ENCODE measurements at places on chromosomes 3 and 15.

GRCh38 chr3:57696801-57697321 lies 4.0 kb upstream of the DENND6A start:
- no peak for DNase-seq

DNA sequence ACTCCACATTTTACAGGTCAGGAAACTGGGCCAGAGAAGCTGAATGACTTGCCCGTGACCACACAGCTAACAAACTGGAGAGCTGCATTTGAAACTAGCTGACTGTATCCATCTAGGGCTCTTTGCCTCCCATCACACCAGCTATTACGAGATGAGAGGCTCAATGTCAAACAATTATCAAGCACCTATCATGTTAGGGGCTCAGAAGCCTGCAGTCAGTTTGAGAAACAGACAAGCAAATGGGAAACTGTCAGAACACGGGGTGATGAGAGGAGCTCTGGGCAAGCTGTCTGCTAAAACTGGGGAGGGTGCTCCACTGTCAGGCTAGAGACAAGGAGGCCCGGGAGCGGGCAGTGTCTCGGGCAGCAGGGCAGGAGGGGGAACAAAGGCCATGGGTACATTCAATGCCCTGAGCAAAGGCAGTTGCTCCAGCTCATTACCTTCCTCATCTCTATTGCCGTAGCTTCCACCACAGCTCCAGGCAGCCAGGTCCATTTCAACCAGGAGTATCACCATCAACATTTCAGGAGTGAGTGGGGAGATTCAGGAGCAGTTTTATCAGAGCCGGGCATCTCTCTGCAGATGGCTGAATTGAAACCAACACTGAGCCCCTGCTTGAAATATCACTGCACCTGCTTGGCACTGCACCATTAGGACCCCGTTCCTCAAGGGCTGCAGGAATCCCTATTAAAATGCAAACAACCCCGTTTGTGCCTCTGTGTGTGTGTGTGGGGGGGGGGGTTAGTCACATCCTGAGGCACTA lies 122.6 kb downstream of the RAB11A start:
- DNase-seq: no peak

GRCh38 chr3:1591327-1592028 lies 498.7 kb downstream of the CNTN6 start:
- no peak for DNase-seq

DNA sequence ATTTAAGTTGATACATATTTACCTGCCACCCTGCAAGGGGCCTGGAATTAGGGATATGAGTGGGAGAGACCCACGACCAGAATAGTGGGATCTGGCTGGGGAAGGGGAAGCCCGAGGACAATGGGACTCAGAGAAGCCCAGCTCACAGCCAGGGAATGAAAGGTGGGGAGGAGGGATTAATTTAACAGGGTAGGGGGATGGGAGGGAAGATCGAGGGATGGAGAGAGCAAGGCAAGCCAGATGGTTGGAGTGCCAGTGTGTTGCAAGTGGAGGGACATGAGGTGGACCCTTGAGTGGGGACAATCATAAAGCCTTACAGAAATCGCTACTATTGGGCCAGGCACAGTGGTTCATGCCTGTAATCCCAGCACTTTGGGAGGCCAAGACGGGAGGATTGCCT lies 4.4 kb upstream of the GNAI2 start:
- no peak for DNase-seq

GRCh38 chr3:111534701-111535100 lies 7.3 kb upstream of the CD96 start:
- no peak for DNase-seq

DNA sequence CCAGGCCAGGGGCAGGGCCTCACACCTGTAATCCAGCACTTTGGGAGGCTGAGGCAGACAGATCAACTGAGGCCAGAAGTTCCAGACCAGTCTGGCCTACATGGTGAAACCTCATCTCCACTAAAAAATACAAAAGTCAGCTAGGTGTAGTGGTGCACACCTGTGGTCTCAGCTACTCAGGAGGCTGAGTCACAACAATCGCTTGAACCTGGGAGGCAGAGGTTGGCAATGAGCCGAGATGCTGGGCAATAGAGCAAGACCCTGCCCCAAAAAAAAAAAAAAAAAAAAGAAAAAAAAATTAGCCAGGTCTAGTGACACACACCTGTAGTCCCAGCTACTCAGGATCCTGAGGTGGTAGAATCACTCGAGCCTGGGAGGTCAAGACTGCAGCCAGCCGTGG lies 18.8 kb downstream of the MYO9A start:
- no peak for DNase-seq

- no peak for DNase-seq
Measured at GRCh38 chr3:114449271-114450007, 155.6 kb downstream of the TIGIT start.

- DNase-seq: no peak
Measured at GRCh38 chr3:12384451-12385233, 95.8 kb downstream of the PPARG start.

GRCh38 chr3:123334056-123334455 lies 114.8 kb downstream of the ADCY5 start:
- DNase-seq: no peak

DNA sequence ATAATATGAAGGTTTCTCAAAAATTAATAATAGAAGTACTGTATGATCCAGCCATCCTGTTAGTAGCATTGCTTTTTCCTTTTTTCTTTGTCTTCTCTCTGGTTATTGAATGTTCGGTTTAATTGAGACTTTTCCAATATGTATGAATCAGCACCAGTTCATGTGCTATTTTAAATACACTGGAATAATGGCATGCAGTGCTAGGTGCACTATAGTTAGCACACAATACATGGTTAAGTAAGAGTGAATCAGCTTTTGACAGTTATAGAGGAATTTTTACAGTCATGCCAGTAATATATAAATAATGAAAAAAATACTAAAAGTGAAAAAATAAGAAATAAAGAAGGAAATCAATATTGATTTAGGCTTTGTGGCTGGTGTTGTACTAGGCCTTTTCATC lies 113.8 kb upstream of the STRIT1 start:
- no peak for DNase-seq

DNA sequence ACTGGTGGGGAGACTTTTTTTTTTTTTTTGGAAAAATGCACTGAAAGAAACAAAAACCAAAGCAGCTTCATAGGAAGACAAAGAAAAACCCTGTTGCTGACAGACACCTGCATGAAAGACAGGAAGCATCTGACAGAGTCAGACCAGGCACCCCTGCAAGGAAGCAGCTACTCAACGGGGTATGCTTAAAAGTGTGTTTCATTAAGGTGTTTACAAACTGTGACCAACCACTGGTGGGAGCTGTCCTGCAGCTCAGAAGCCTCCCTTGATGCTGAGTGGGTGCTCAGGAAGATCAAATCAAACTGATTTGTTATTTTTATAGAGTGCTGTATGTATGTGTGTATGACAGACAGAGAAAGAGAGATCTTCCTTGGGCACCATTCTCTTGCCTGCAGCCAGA lies 34.7 kb upstream of the AGBL1 start:
- DNase-seq: no peak

GRCh38 chr3:109071350-109072142 lies 46.4 kb downstream of the MORC1 start:
- no peak for DNase-seq

DNA sequence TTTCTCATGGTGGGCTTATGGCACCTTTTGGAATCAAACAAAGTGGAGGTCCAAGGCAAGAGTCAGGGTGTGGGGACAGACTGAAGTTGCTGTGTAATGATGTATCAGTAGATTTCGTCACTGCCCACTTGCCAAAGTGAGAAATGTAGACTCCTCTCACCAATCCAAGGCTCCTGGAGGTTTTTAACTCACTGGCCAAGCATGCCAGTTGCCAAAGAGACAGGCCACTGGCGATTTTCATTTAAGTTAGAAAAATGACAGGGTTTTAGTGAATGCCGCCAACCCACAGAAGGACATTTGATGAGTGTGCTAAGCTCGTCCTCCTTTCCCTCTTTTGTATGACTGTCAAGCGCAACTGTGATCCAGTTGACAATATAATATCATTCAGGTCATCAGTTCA lies 209.2 kb downstream of the FEZF2 start:
- DNase-seq: no peak

DNA sequence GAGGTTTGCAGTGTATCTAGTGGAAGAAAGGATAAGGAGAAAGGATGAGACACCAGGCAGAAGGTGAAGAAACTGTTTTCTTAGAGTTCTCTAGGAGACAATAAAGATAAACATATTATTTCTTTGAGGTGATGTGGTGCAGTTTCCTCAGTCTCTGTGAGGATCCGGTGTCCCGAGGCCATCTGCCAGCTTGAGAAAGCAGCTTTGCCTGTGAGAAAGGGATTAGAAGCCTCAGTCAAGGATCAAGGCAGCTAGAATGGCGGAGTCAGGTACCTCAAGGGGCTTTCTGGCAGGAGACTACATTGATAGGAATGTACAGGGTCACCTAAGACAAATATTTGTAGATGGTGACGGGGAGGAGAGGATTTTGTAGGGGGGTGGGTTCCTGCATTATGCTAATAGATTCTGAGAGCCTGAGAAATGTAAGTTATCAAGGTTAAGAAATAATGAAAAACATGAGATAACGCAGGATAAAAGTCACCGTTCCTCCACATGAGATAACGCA lies 103.9 kb upstream of the MB21D2 start:
- no peak for DNase-seq

DNA sequence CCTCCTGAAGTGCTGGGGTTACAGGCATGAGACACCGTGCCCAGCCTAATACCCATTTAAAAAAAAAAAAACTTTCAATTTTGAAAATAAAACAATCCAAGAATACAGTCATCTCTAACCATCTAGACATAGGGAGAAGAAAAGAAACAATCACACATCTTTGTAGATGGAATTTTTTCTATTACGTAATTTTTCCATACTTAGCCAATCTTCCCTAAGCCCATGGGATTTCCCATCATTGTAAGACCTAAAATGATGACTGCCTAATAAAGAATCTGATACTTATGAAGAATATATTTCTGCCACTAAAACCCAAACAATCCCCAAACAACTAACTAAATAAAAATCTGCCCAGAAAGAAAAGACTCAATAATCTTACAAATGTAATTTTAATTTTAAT lies 88.7 kb downstream of the CBLB start:
- DNase-seq: no peak

DNA sequence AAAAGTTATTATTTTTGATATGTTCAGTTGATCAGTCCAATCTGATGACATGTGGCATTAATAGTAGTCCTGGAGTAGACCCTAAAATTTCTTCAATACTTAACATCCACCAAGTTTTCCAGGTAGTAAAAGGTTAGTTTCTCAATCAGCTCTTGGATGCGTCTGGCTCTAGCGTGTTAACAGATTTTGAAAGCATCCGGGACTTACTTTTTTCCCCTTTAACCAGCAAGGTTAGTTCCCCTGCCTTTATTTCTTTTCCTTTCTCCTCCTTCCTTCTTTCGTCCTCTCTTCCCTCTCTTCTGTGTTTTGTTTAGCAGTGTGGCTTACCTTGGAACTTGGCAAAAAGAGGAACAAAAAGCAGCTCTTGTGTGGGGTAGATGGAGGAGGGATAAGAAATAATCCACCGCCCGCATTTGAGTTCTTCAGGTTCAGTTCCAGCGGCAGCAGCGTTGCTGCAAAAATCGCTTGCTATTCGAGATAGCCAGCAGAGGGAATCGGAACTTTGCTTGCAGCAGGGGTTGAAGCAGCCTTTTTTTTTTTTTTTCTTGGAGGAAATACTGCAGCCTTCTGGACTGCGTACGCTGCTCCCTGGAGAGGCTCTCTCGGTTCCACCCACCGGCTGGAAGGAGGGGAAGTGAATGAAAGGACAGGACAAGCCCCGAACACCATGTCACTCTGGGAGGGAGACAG lies at the start of gene RBMS3:
TSS of gene RBMS3 (plus strand) at position 668 of the 690 bp plus-strand sequence.
- DNase-seq: peak; percentile 41

GRCh38 chr15:87623832-87624231 lies 632.7 kb downstream of the NTRK3 start:
- peak; percentile 53 for DNase-seq

- DNase-seq: no peak
Measured at GRCh38 chr3:58041182-58041825, 33.1 kb downstream of the FLNB start.

DNA sequence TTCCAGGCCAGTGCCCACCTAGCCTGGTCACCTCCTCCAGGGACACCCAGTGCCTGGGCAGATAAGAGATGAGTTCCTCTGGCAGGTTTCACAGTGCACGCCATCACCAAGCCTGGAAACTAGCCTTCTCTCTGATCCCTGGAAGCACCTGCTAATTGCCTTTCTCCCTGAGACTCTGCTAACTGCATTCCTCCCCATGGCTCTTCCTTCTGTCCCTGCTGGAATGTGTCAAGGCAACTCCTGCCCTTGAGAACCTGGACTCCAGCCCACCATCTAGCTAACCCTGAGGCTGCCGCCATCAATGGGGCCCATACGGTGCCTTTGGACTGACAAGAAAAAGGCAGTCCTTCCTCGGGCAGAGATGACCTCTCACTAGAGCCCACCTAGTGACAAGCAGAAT lies 18.5 kb downstream of the VIPR1 start:
- no peak for DNase-seq

- DNase-seq: no peak
Measured at GRCh38 chr3:100535610-100535943, 43.2 kb downstream of the TMEM45A start.

GRCh38 chr3:60584250-60584649 lies 667.0 kb downstream of the FHIT start:
- no peak for DNase-seq

DNA sequence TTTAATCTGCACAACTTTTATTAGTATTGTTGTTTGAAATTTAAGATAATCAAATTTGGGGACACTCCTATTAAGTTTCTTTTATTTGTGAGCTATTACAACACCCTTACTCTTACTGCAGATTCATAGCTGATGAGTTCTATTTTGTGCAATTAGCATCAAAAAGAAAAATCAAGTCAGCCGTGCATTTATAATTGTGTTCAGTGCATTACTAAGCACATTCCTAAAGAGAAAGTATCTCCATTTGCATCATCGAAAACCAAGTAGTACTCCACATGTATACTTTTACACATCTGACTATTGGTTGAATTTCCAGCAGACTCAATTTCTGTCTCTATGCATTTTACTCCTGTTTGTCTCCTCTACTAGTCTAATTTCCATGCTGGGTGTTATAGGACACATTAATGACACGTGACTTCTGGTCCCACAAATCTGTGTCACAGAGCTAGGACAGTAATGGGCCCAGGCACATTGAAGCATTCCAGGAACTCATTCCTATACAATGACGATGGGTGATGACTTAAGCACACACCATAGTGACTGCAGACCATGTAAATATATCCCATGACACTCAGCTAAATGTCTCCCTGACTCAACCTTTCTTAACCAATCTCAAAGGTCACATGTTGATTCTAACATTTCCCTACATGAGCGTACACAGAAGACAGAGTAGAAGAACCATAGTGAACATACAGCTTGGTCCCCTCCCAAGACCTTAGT lies 477.5 kb downstream of the LPP start:
- DNase-seq: no peak

GRCh38 chr15:94196531-94196930 lies 34.8 kb upstream of the MCTP2 start:
- DNase-seq: no peak

DNA sequence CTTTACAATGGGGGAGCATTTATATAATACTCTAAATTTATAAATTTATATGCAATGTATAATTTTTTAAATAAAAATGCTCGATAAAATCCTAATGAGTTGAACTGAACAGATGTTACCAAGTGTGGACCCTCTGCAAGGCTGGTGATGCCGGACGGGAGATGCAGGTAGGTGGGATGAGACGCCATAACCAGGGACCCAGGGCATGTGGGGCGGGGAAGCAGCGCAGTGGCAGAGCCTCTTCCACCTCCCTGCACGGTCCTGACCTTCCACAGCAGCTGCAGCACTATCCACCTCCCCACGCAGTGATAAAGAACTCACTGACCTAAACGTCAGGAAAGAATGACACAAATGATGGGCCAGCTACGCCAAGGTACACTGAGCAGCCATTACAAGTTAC lies 12.8 kb downstream of the PCSK6 start:
- no peak for DNase-seq

Data from liver (tissue), 10 donors.